Activated CD4-positive, alpha-beta T cell treated with anti-CD3 and anti-CD28 coated beads for 48 hours (primary cell): ENCODE measurements at places on chromosomes 12 and 14.

- DNase-seq = no peak
Measured at GRCh38 chr12:11891754-11892386, 178.9 kb upstream of the BCL2L14 start.

GRCh38 chr14:76227450-76228050 is 75.8 kb downstream of the GPATCH2L start:
- no peak for DNase-seq

DNA sequence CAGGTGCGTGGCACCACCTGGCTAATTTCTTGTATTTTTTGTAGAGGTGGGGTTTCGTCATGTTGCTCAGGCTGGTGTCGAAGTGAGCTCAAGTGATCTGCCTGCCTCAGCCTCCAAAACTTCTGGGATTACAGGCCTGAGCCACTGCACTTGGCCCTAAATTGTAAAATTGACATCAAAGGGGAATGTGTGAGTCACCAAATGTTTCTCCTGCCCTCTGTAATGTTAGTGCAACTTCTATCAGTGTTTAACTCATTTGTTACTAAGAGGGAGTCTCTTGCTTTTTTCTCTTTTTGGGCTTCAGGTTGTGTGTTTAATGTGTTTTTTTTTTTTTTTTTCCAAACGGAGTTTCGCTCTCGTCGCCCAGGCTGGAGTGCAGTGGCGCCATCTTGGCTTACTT is 2.3 kb downstream of the TULP3 start:
- DNase-seq = no peak

DNA sequence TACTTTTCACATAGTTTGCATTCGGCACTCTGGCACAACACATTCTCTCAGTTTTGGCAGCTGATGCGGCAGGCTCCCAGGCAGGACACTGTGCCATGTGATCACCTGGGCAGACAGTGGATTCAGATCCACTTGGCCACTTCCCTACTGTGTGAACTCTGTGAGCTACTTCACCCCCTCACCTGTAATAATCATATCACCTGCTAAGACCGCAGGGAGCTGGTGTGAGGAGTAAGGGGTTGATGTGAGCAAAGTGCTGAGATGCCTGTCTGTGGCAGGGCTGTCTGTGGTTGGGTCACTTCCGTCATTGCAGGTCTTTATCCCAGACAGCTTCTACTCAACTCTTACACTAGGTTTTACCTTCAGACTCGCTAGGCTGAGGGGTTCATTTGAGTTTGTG is 50.4 kb upstream of the AMN start:
- no peak for DNase-seq

DNA sequence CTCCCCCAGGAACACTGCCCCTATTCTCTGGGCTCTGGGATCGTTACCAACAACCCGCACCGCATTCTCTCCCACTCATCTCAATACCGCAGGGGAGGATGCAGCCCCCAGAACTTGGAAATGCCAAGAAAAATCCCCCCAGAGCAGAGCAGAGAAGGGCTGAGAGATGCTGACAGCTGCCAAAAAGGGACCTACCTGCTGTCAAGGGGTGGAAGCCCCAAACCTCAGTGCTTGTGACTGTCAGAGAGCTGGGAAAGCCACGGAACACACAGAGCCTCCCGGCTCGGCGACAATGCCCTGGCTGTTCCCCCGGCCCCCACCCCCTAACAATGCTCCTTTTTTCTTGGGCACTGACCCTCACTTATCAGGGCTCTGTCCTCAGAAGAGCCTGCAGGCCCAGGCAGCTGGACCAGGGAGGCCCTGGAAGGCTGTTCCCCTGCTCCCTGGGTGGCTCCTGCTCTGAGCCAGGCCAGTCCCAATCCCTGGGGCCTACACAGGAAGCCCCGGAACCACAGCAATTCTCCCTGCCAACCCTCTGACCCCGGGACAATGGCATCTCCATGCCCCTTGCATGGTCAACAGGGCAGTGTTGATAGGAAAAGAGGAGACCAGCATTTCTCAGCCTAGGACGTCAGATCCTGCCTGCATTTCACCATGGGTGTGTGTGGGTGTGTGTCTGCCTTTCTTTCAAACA is 78.9 kb downstream of the ITPK1 start:
- no peak for DNase-seq

DNA sequence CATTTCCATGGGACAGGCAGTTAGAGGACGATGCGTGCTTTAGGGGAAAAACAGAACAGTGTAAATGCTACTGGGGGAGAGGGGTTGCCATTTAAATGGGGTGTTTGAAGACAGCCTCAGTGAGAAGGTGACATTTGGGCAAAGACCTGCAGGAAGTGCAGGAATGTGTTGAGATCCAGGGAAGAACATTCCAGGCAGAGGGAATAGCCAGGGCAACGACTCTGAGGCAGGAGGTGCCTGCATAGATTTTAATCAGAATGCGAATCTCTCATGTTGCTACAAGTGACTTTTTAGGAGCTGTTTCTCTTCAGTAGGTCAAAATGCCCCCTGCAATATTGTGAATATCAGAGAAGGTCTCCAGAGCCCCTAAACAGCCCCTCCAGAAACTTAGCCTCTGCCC is 7.6 kb upstream of the SCARB1 start:
- DNase-seq = no peak

DNA sequence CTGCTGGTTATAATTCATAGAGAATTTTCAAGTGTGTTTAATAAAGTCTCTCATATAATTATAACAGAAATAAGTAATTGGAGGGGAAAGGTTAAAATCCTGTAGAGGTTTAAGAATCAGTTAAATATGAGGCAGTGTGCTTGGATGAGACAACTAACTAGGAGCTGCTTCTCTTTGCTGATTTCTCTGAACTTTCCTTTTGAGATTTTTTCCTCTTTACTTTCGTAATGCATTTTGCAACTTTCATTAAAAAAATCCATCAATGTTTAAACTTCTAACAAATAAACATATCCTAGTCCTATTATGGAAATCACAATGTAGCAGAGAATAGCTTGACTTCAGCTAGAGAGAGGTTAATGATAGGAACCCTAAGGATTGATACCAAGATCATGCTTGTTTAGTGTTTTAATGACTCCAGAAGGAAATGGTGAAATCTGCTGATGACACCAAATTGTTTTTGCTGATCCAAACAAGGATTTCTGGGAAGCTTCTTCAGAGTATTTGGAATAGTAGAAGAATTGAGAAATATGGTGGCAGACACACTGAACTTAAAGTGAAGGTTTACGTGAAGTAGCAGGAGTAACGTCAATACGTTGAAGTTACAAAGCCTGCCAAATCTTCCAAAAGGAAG is 122.6 kb downstream of the RAD51B start:
- no peak for DNase-seq

DNA sequence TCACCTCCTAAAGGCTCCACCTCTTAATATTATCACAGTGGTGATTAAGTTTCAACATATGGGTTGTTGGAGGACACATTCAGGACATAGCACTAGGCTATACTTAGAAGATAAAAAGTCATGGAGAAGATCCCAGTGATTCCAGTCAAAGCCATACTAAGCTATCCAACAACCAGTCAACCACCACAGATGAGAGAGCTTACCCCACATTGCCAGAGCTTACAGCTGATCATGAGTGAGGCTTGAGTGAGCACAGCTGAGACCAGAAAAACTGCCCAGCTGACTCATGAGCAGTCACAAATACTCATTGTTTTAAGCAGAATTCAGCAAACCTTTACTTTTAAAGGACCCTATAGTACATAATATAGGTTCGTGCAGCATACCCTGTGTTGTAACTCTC is 85.1 kb downstream of the DRAM1 start:
- no peak for DNase-seq

GRCh38 chr12:45334396-45334795 is 118.5 kb downstream of the ANO6 start:
- DNase-seq = no peak

GRCh38 chr14:97270308-97270707 is 473.1 kb downstream of the VRK1 start:
- no peak for DNase-seq

DNA sequence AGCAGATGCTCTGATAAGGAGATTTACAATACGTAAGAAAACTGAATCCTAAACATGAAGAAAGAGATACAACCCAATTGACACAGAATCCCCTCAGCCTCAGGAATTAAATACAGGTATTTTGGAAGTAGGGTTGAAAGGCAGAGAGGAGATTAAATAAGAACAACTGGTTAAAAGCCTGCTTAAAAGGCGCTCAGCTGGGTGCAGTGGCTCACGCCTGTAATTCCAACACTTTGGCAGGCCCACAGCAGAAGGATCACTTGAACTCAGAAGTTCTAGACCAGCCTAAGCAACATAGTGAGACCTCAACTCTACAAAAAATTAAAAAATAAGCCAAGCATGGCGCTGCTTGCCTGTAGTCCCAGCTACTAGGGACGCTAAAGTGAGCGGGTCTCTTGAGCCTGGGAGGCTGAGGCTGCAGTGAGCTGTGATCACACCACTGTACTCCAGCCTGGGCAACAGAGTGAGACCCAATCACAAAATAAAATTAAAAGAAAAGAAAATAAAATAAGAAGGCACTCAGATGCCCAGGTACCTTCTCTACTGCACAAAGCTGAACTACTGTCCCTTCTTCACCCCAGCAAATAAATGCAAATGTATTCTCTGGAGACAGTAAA is 32.9 kb downstream of the MED13L start:
- no peak for DNase-seq

- no peak for DNase-seq
Measured at GRCh38 chr14:61116369-61116768, 135.3 kb downstream of the SLC38A6 start.
